ENCODE measurements at places on chromosomes 13 and 19.

DNA sequence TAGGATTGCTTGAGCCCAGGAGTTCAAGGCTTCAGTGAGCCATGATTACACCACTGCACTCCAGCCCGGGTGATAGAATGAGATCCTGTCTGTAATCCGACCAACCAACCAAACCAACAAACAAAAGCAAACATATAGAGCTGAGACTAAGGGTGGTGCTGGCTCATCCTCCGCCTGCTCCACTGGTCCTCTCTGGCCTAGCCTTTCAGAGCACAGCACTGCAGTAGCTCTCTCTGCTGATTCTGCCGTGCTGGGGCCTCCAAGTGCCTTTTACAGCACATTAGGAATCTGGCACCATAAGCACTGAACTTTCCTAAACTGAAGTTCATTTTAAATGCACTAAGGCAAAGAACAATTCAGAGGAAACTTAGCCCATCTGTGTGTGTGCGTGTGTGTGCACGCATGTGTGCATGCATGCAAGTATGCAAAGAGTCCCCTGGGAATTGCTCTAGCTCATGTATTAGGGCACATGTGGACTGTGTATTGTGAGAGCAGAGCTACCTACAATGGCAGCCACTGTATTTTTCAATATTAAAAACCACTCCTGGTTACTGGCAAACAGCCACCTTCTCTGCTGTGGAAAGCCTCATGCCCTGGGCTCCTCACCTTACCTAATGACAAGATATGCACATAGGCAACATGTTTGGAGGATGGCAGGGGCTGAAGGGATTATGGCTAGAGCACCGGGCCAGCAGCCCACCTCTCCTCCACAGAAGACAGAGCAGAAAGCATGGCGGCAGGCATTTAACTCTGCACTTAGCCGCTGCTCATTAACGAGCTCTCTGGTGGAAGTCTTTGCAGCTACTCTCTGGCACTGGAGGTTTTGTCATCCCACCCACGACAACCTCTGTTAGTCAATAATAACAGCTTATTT, 223.1 kb upstream of the TSHZ3 start:
- no peak for DNase-seq

GRCh38 chr13:110328573-110328972, 21.5 kb downstream of the COL4A2 start:
- no peak for DNase-seq

- DNase-seq: no peak
Measured at GRCh38 chr13:105541565-105541964, 993.9 kb downstream of the EFNB2 start.

DNA sequence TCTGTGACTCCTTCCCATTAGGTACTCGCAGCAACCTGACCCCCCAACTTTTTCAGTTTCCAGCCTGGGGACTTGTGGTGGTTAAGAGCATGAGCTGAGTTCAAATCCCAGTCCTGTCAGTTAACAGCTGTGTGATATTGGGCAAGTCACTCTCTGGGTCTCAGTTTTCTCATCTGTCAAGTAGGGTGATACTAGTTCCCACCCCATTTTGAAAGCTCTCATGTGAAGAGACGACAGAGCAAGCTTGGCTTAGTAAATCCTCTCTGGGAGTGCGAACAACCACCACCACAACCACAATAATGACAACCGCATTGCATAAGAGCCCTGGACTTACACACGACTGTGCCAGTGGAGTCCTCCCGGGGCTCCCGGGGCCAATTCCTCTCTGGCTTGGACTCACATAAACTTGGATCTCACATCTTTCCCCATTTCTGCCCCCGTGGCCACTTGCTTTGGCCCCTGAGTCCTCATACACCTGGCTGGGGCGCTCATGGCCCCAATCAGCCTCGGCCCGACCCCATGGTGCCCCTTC, 454 bp downstream of the BLVRB start:
- DNase-seq: peak; percentile 82

DNA sequence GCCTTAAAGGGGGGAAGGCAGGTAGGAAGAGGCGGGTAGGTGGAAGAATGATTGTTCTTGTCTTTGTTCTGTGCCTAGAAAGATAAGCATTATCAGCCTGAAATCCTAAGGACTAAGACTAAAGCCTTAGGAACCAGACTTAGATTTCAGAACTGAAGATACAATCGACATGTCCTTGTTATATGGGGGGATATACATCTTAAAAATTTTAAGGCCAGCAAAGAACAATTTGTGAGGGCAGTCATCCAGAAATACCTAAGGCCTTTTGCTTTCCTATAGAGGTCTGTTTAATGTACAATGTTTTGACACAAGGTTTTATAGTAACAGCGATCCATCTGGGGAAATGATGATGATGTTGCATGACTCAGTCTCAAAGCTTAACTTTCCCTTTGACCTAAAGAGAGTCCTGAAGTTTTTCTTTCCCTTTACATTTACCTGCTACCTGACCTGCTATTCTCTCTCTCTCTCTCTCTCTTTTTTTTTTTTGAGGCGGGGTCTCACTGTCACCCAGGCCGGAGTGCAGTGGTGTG, 20.2 kb upstream of the CEACAM6 start:
- DNase-seq: no peak

DNA sequence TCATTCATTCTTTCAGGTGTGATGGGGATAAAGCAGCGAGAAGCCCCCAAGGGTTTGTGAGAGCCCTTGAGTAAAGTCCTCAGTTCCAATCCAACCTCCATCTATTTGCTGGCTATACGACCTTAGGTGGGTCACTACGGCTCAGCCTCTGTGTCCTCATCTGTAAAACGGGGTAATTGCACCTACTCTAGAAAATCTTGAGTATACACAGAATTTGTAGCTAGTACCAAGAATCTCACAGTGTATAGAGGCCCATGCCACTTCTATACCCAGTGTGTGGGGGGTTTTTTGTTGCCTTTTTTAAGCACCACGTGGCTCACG, 406 bp upstream of the DNMT1 start:
- no peak for DNase-seq

DNA sequence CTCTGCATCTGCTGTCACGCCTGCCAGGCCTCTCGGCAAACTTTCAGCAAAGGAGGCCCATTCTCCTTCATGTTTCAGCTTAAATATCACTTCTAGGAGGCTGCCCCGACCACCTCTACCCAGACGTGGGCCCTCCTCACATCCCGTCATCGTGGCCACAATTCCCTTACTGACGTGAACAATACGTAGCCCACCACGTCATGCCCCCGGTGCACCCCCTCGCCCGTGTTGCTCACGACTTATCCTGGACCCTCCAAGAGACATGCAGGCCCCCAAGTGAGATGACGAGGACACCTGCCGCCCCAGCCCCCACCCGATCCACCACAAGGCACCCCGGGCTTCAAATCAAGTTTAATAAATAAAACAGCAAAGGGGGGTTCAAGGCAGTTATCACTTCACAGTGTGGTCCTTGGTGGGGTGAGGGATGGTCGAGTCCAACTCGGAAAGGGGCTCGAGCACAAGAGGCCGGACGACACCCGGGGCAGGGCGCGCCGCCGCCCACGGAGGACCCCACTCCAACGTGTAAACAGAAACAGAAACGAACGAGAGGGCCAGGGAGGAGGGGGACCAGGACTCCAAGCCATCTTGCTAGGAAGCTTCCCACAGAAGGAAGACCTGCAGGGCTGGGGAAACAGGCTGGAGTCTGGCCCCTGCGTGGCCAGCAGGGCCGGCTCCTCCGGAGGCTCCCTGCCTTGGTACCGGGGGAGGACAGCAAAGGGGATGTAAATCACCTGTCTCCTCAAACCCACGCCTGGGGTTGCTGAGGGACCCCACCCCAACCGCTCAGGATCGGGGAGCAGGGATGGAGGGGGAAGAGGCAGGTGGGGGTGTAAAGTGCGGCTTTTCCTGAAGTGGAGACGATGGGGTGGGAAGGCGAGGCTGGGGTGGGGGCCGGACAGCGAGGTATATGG, 14.3 kb upstream of the PLPP2 start:
- no peak for DNase-seq

GRCh38 chr13:52374873-52375411, 31.0 kb downstream of the THSD1 start:
- DNase-seq: no peak

GRCh38 chr19:6616011-6616410, 25.1 kb upstream of the CD70 start:
- no peak for DNase-seq

GRCh38 chr13:99867535-99868257, 103.9 kb downstream of the ZIC5 start:
- DNase-seq: no peak

- no peak for DNase-seq
Measured at GRCh38 chr19:11204943-11205349, 7.6 kb upstream of the KANK2 start.

DNA sequence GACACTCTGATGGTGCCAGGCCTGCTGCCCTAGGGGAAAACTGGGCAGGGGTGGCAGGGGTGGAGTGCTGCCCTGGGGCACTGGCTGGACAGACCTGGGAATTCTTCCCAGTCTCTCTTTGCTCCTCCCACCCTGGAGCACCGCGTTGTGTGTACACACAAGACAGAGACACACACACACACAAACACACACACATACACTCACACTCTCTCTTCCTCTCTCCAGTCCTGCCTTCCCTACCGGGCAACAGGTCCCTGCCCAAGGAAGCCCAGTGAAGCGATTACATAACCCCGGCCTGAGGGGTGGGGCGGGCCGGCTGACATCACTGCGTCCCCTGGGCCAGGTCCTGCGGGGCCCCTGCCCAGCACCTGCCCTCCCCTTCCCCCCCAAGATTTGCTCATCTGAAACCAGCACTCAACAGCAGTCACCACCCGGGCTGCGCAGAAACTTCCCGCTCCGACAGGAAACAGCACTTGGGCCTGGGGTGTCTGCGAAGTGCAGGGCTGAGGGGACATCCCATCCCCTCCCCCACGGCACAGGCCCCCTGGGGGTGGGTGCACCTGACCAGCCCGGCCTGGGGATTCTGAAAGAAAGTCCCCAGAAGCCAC, 1.2 kb downstream of the MKNK2 start:
- DNase-seq: peak; percentile 79

GRCh38 chr13:112802802-112803195, 113.0 kb downstream of the ATP11A start:
- DNase-seq: no peak

DNA sequence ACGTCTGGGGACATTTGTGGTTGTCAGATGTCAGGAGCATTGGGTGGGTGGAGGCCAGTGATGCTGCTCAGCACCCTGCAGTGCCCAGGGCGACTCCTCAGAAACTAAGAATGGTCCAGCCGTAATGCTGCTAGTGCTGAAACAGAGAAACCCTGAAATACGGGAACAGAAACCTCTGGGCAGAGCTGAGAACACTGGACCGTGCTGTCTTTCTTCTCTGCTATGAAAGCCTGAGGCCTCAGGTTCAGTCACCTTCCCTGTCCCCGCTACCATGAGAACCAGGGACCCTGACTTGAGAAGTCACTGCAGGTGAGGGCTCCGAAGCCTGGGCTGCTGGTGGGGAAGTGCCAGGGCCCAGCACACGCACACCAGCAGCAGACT, 13.4 kb downstream of the CAPS start:
- no peak for DNase-seq

GRCh38 chr19:19120308-19121231, 17.7 kb downstream of the TMEM161A start:
- DNase-seq: peak; percentile 43

DNA sequence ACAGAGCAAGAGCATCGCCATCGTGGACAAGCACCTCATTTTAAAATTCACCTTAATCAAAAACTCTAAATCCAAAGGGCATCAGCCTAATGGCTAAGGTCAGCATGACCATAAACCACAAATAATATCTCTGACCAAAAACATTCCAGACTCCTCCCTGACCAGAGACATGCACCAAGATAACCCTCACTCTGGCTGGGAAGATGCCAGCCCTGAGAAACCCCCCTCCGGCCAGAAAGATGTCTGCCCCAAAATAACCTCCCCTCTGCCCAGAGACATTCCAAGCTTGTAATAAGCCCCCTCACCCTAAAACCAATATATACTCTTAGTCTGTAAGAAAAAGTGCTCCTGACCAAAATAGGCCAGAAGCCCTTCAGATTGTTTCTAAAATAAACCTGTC, 61.7 kb downstream of the ZNF44 start:
- DNase-seq: no peak

GRCh38 chr19:47107953-47108746, 5.4 kb downstream of the ZC3H4 start:
- DNase-seq: peak; percentile 25

GRCh38 chr19:40262422-40262821, 22.7 kb downstream of the AKT2 start:
- DNase-seq: no peak

- no peak for DNase-seq
Measured at GRCh38 chr19:32403291-32403995, 2.1 kb upstream of the DPY19L3 start.

DNA sequence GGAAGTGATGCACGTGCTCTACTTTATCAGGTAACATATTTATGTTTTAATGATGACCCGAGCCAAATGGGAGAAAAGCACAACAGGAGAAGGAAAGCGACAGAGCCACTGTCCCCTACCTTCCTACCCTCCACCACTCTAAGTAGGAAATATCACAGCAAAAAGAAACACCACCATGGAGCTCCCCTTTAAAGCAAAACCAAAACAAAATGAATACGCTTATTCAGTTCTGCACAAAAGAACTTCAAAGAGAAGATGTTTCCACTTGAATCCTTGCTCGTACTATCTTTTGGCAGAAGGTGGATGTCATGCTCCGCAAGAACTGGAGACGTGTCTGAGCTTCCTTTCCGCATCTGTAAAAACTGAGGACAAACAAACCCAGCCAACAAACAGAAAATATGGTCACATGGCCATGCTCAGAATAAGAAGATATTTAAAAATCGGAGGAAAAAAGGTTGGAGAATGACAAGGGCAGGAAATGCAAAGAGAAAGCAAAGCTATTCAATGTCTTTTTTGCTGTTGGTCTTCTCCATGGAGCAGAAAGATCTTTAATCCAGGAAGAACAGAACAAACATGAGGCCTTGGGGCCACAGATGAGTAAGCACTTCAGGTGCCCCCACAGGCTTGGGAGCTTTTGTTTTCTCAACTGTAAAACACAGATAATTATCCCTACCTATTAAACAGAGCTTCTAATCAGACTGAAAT, 19.5 kb downstream of the N4BP2L1 start:
- DNase-seq: no peak

- DNase-seq: no peak
Measured at GRCh38 chr19:7911508-7912143, 3.0 kb upstream of the TGFBR3L start.

GRCh38 chr13:19984430-19985218, 26.1 kb downstream of the ZMYM2 start:
- peak; percentile 60 for DNase-seq

- no peak for DNase-seq
Measured at GRCh38 chr13:30610311-30610710, 7.4 kb upstream of the USPL1 start.

- no peak for DNase-seq
Measured at GRCh38 chr13:91014696-91015095, 332.8 kb upstream of the MIR17HG start.
